Stimulated activated CD4-positive, alpha-beta T cell treated with anti-CD3 and anti-CD28 coated beads, Interleukin-4, amount 100 ng/mL, for 1 hour (primary cell): ENCODE measurements at places on chromosomes 12 and 14.
A peak's percentile ranks its signal among the peaks of the same experiment; 100 is the strongest.

GRCh38 chr12:12469386-12469785 lies 93.3 kb downstream of the DUSP16 start:
- no peak for DNase-seq

DNA sequence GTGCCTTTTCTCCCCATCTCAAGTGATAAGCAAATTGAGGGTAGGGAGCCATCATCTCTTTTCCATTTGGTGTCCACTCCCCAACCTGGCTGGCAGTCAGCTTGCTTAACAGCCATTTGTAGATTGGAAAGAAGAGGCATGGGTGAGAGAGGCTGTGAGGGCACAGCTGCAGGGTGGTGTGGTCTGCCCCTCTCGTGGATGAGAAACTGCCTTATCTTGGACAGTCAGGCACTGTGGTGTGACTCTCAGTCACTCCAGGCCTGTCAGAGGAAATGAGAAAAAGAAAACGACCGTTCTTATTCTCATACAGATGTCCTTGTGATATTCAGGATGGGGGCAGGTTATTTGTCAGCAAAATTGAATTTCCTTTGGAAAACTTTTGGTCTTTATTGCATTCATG lies 65.1 kb upstream of the SRSF5 start:
- no peak for DNase-seq

DNA sequence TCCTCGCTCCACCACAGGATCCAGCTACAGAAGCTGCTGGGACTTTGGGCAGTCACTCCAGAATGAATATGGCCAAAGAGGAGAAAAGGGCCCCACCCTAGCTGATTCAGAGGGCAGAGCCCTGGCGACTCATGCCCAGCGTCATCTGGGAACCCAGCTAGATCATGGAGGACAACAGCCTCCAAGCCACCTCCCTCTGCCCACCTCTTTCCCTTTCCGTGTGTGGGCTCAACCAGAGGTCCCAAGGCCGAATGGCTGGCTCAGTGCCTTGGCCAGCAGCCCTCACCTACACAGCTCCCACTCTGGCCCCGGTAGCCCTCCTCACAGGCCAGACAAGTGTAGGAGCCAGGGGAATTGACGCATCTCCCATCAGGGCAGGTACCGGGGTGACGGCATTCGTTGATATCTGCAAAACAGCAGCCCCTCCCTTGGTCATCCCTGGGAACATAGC lies 17.4 kb downstream of the ISCA2 start:
- no peak for DNase-seq

GRCh38 chr14:64733321-64733720 lies 29.1 kb downstream of the PLEKHG3 start:
- DNase-seq = no peak

DNA sequence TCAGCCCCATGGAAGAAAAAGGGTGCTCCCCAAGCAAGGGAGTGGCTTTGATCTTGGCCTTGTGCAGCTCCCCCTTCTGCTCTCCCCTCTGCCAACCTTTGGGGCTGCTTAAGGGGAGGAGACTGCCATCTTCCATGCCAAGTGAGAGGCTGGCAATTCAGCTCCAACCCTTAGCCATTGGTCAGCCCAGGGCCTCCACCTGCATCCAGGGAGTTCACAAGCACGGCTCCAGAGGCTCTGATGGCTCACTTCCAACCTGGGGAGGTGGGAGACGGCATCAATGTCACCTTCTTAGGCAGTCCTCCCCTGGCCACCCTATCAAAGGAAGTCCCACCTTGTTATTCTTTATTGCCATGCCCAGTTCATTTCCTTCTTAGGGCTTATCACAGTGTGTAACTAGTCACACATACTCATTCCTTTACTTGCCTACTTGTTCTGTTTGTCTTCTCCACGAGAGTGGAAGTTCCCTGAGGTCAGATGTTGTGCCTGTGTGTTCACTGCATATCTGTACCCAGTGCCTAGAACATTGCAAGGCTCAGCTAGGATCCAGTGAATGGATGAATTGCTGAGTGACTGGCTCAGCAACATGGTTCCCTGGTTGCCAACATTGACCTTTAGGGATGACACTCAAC lies 5.0 kb downstream of the HDAC7 start:
- no peak for DNase-seq

GRCh38 chr12:52884526-52885293 lies 20.2 kb downstream of the KRT8 start:
- peak; percentile 82 for DNase-seq

DNA sequence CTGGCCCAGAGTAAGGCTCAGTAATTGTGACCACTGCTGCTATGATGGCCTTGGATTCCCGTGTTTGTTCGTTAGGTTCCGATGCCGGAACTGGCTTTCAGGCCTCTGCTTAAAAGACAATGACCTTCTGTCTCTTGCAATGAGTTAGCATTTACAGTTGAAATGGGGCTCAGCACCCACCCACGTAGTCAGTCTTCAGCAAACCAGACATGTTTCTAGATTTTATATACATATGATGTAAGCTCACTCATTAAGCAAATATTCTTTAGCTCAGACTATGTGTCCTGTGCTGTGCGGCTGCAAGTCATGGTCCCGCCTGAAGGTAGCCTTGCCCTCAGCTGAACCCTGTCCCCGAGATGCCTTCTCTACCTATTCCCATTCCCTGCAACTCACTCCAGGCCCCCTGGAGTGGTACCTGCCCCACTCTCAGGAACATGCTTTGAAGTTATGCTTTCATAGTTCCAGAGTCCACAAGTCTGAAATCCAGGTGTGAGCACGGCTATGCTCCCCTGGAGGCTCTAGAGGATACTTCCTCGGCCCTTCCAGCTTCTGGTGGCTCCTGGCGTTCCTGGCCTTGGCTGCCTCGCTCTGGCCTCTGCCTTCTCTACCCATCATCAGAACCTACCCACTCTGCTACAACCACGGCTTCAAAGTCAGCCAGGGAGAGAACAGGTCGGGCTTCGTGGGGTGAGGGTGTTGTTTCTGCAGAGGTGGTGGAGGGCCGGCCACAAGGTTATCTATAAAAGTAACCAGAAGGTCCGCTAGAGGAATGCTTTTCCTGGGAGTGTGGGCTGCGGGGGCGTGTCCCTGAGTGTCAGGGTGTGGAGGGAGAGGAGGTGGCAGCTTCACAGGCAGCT lies 157.8 kb downstream of the RBM19 start:
- DNase-seq = no peak
